ENCODE measurements at places on chromosomes 4 and X. TPM values are rescaled to one million over a fixed set of nuclear protein-coding genes. Genes with fewer than 3 reads are reported as not detected.

The NHSL2 gene
- total RNA-seq = 9.5 TPM

The OCRL gene
- 12.4 TPM for total RNA-seq

The POLA1 gene
- 5.9 TPM for total RNA-seq

The P2RY4 gene
- total RNA-seq = not detected

The KANTR gene
- 7.5 TPM for total RNA-seq

The NLRP2B gene
- not detected for total RNA-seq

The IL2RG gene
- total RNA-seq = not detected

The PIR gene
- total RNA-seq = 9.3 TPM

The SASH3 gene
- not detected for total RNA-seq

The RASL11B gene
- 0.16 TPM for total RNA-seq

The APLN gene
- total RNA-seq = 0.32 TPM

The ADRA2C gene
- 0.09 TPM for total RNA-seq

The SSX2 gene
- total RNA-seq = not detected

The BMPR1B gene
- total RNA-seq = 0.47 TPM

The GPM6B gene
- total RNA-seq = 7.7 TPM

The MTHFD2L gene
- total RNA-seq = 9.2 TPM

The PAGE2 gene
- not detected for total RNA-seq

The SLIT2 gene
- 4.4 TPM for total RNA-seq

The DCAF4L1 gene
- total RNA-seq = not detected

The GLRB gene
- 1.7 TPM for total RNA-seq

The CFAP99 gene
- total RNA-seq = not detected

The NXF2 gene
- not detected for total RNA-seq

The ADGRA3 gene
- 18.7 TPM for total RNA-seq

The TSPAN6 gene
- total RNA-seq = 31.8 TPM

The SPANXA2 gene
- not detected for total RNA-seq

The F11 gene
- not detected for total RNA-seq

The NEIL3 gene
- total RNA-seq = 1.3 TPM

The DACH2 gene
- total RNA-seq = under 0.01 TPM

The ADH6 gene
- total RNA-seq = not detected

The PABPC5 gene
- total RNA-seq = 1.6 TPM

The TRIM2 gene
- 132 TPM for total RNA-seq

The SHROOM4 gene
- 0.47 TPM for total RNA-seq

The EGF gene
- total RNA-seq = 0.26 TPM

The TNIP3 gene
- total RNA-seq = 0.43 TPM

The TMEM144 gene
- total RNA-seq = 6.3 TPM

The POU4F2 gene
- not detected for total RNA-seq

The SORBS2 gene
- not detected for total RNA-seq

The CD38 gene
- total RNA-seq = not detected

The MAP3K15 gene
- not detected for total RNA-seq

The SPANXN3 gene
- not detected for total RNA-seq

The VSIG4 gene
- not detected for total RNA-seq

The ADGRL3 gene
- total RNA-seq = not detected

The FAM133A gene
- total RNA-seq = not detected

The CFAP47 gene
- under 0.01 TPM for total RNA-seq

The DBET gene
- total RNA-seq = not detected

The IL13RA2 gene
- total RNA-seq = 51.9 TPM

The ZNF41 gene
- total RNA-seq = 3.3 TPM

Measured in bronchial smooth muscle cell (primary cell).